Fibroblast of skin of left quadriceps (primary cell): ENCODE measurements at places on chromosomes 1 and 21.

- DNase-seq: no peak
Measured at GRCh38 chr1:198611219-198611618, 27.6 kb upstream of the PTPRC start.

DNA sequence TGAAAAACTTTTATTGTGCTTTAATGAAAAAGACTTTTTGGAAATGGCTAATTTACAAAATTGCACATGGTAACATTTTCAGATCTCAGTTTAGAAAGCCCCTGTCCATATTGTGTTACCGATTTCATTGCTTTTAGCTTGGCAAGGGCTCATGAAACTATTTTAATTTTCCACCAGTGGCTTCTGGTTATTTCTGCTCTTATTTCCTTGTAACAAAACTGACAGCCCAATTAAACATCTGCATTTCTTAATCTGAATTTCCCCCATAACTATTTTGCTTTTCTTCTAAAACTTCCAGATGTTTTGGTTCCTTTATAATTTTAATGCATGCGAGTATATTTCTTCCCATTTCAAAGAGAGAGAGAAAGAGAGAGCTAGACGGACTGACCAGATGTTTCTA, 264.8 kb downstream of the PTPRC start:
- no peak for DNase-seq

GRCh38 chr1:71640998-71641397, 560.2 kb upstream of the ZRANB2 start:
- no peak for DNase-seq

DNA sequence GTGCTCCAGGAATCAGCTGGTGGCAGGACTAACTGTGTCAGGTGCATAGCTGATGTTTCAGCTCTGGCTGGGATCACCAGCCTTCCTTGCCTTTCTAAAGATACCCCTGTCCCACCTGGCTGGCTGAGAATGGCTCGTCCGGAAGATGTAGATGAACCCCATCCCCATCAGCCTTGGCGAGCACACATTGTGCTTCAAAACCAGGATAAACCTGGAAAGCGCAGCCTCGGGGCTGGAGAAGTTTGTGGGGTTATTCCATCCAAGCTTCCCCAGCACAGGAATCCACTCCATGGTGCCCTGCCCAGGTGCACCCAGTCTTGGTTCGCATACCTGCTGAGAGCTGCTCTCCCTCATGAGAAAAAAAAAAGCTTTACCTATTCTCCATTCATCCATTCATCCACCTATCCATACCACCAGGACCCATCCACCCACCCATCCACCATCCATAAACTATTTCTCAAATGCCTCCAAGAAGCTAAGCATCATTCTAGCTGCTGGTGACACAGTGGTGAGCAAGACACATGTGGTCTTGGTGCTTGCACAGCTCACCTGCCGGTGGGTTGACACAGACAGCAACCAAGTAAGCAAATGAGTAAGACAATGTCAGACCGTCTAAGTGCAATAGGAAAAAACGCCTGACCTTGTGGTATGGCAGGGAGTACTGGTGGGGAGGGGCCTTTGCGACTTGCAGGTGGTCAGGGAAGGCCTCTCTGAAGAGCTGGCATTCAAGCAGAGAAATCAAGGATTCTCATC, 94.0 kb downstream of the DMRTB1 start:
- DNase-seq: no peak

DNA sequence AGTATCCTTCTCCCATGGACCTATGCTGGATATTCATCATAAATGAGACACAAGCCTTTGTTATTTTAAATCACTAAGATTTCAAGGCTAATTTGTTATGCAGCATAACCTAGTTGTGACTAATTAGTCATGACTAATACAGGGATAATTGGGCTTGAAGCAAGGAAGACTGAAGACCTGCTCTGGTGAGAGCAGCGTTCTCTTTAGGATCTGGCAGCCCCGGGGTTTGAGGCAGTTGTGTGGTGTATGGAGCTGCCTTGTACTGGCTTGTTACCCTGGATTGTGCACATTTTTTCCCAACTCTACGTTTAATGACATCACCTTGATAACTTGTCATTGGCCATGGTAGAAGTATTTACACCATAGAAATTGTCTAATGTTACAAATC, 25.7 kb upstream of the SPAG17 start:
- no peak for DNase-seq

- no peak for DNase-seq
Measured at GRCh38 chr1:205592443-205593003, 39.3 kb downstream of the ELK4 start.

- DNase-seq: no peak
Measured at GRCh38 chr1:223125766-223126165, 17.3 kb downstream of the TLR5 start.

DNA sequence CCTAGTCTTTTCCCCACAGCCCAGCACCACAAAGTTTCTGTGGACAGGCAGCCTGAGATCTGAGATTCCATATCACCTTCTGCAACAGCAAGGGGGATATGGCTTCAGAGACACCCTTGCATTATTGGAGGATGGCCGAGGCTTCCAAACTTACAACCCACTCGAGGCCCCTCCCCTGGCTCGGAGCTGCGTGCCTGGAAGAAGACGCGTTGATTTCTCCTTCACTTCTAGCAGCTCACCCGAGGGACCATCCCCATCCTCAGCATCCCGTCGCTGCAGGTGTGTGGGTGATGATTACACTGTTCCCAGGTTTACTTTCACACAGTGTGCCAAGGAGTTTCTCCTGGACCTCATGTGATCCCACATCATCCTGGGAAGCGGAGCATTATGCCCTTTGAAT, 277.9 kb downstream of the MATN1 start:
- no peak for DNase-seq
